Erythroblast (primary cell): ENCODE measurements at places on chromosomes 6 and 20.

DNA sequence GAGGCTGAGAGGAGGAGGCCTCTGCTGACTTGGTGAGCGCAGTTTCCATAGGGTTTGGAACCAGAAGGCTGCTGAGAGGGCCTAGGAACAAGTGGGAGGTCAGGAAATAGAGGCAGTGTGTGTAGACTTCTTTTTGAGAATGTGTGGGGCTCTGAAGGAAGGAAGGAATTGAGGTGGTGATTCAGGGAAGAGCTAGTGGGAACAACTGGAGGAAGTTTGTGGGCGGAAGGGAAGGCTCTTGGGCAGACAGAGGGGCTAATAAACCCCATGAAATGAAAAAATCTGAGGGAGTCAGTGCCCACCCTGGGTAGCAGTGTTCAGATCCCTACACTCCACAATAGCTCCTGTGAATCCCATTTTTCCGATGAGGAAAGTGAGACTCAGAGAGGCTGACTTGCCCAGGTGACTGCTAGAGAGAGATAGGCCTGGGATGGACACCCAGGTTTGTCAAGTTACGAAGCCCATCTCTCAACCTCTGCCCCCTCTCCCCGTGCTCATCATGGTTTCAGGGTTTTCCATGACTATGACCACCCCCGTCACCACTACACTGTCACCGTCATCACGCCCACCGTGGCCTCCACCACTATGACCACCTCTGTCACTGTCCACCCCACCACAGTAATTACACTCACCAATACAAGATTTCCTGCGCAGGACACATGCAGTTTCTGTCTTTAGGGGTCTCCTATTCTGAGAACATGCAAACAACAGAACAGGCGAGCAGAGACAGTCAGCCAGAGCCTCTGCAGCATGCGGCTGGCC lies 106.4 kb downstream of the MRPL14 start:
- DNase-seq = no peak

GRCh38 chr6:160955508-160956295 lies 35.9 kb upstream of the MAP3K4 start:
- DNase-seq = peak; percentile 9

- no peak for DNase-seq
Observed at GRCh38 chr6:152298055-152298647, 339.0 kb downstream of the SYNE1 start.

- no peak for DNase-seq
Observed at GRCh38 chr6:4714961-4715501, 61.2 kb upstream of the CDYL start.

DNA sequence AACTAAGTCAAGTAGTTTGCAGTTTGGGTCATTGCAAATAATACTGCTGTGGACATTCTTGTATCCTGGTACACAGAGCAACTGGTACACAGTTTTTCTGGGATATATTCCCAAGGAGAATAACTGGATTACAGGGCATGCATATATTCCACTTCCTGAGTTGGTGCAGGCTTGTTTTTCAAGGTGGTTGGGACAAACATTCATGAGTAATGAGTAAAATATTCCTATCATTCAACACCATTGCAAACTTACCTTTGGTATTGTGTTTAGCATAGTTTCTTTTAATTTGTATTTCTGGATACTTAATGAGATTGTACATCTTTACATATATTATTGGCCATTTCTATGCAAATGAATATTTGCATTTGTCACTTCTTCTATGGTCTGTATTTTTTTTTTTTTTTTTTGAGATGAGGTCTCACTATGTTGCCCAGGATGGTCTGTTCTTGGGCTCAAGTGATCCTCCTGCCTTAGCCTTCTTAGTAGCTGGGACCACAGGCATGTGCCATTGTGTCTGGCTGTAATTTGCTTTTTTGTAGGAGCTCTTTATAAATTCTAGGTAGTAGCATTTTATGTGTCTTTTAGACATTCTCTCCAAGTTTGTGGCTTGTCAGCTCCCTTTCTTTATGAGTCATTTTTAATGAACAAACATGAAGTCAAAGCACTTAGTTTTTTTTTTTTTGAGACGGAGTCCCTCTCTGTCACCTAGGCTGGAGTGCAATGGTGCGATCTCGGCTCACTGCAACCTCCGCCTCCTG lies 158.7 kb downstream of the SOX4 start:
- no peak for DNase-seq

- no peak for DNase-seq
Observed at GRCh38 chr20:9966966-9967365, 67.8 kb upstream of the ANKEF1 start.

DNA sequence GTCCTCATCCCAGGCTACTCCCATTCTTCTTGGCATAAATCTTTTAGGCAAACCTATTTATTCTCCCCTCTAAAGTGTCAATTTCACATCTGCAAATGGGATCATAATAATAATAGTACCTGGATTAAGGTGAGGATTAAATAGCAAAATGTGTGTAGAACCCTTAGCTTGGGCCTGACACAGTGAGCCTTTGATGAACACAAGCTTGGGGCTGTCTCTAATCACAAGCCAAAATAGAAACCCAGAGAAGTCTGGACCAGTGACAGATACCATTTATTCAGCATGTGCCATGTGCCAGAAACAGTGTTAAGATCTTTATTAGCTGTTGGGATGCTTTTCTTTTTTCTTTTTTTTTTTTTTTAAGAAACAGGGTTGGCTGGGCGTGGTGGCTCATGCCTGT lies 14.9 kb upstream of the PARD6B start:
- DNase-seq = no peak

DNA sequence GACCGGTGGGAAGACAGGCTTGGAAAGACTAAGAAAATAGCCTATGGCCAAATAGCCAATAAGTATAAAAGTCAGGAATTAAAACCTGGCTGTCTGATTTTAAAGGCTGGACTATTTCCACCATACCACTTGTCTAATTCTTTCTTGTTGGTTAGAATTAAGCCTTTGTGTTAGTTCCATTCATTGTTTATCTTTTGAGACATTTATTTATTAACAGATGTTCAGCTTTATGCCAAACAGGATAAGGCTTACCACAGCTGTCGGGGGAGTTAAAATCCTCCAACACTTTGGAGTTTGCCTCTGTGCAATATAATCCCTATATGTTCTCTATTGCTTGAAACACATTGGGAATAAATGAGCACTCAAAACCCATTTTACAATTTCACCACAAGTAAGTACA lies 208.3 kb downstream of the TMEM200A start:
- no peak for DNase-seq

DNA sequence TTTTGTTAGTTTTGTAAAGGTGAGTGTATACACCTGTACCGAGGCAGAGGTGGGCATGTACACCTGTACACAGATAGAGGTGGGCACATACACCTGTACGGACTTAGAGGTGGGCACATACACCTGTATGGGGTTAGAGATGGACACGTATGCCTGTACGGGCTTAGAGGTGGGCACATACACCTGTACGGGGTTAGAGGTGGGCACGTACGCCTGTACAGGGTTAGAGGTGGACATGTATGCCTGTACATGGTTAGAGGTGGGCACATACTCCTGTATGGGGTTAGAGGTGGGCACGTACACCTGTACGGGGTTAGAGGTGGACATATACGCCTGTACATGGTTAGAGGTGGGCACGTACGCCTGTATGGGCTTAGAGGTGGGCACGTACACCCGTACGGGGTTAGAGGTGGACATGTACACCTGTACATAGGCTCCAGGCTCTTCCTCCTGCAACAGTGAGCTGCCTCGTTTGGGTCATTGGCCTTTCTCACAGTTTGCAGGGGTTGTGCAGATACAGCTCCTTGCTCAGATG lies 63.7 kb downstream of the PHACTR3 start:
- DNase-seq = no peak

DNA sequence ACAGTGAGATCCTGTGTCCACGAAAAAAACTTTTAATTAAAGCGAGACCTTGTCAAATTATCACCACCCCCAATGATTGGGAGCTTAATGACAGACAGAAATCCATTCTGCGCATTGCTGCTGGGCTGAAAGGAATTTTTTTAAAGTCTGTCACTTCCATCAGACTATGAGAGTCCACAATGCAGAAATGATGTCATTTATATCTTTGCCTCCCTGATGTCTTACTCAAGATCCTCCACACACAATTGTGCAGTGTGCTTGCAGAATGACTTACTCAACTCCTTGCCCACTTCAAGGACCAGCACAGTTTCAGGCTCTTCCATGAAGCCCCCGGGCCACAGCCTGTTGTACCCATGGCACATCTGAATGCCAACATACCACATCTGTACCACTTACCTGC lies 41.0 kb downstream of the GPLD1 start:
- DNase-seq = no peak

DNA sequence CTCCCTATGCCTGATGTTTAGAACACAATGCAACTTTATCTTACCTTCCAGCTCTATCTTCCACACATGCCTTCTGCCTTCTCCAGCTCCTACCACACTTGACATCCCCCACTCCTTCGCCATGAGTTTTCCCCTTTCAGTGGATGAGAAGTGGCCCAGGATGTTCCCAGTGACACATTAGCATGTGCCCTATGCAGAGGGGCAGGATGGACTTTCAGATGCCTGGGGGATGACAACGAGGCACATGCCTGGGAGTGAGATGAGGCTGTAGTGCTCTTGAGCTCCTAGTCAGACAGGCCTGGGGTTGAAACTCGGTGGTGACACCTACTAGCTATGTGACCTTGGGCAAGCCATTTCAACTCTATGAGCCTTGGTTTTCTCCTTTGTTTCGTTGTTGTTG lies 20.1 kb upstream of the SLC32A1 start:
- no peak for DNase-seq
